ENCODE measurements at places on chromosomes 6 and 20.

- DNase-seq: peak; percentile 17
These were observed 654.5 kb upstream of the PTCHD4 start for GRCh38 chr6:48765352-48765961.

DNA sequence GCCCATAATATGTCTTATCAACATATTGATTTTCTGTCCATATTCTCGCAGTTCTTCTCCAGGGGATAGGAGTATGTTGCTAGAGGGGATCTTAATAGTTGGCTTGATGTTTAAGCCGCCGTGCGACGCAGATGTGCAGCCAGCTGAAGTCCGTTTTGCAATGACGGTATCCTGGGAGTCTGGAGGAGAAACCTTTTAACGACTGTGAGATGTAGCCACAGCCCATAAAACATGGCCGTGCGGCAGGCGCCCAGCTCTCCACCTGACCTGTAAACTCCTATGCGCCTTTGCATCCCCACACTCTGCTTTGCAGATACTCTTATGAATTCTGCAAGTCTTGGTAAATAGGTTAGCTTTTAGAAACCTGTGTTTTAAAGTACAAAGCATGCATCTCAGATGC, 36.9 kb downstream of the BMP6 start:
- DNase-seq: no peak

- DNase-seq: no peak
These were observed 915.0 kb downstream of the KIF16B start for GRCh38 chr20:15658295-15658694.

DNA sequence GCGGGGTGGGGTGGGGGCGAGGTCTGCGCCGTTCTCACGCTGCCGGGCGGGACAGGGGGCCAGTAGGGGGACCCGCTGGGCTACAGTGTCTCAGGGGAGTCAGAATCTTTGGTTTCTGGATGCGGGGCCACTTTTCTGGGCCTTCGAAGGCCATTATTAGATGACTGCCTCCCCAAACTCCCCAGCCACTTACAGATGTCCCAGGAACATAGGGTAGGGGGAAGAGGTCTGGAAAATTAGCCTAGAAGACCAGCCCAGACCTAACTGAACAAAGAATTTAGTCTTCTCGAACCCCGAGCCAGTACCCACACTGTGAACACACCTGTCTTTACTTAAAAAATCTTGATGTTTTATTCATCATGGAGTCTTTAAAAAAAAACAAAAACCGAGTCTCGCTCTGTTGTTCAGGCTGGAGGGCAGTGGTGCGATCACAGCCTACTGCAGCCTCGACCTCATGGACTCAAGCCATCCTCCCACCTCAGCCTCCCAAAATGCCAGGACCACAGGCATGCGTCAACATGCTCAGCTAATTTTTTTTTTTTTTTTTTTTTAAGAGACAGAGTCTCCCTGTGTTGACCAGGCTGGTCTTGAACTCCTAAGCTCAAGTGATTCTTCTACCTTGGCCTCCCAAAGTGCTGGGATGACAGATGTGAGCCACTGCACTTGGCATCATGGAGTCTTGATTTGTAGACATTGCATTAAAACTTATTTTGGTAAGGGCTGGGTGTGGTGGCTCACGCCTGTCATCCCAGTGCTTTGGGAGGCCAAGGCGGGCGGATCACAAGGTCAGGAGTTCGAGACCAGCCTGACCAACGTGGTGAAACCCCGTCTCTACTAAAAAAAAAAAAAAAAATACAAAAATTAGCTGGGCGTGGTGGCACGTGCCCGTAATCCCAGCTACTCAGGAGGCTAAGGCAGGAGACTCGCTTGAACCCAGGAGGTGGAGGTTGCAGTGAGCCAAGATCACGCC, 3.3 kb upstream of the SLC29A1 start:
- no peak for DNase-seq

DNA sequence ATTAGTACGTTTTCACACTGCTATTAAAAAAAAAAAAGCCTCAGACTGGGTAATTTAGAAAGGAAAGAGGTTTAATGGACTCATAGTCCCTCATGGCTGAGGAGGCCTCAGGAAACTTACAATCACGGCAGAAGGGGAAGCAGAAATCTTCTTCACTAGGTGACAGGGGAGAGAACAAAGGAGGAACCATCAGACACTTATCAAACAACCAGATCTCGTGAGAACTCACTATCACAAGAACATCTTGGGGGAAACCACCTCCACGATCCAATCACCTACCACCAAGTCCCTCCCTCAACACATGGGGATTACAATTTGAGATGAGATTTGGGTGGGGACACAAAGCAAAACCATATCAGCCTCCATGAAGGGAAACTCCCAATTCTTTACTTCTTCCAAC, 85.2 kb upstream of the MAFB start:
- DNase-seq: no peak

GRCh38 chr6:1436334-1437306, 47.2 kb downstream of the FOXF2 start:
- DNase-seq: peak; percentile 56

DNA sequence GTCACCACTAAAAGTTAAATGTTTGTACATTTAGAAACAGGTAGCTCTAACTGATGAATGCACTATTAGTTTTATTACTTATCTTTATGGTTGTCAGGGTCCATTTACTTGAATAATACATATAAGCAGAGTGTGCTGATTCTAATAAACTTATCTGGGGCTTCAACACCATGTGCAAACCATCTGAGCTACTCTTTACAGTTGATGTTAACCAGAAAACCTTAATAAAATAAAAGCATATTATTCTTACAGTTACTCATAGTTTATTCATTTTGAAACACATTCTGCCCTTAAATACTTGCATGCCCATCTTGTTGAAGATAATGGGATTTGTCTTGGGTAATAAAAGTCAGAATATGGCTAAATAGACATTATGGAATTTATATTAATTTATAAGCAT, 1042.2 kb downstream of the EPHA7 start:
- DNase-seq: no peak

DNA sequence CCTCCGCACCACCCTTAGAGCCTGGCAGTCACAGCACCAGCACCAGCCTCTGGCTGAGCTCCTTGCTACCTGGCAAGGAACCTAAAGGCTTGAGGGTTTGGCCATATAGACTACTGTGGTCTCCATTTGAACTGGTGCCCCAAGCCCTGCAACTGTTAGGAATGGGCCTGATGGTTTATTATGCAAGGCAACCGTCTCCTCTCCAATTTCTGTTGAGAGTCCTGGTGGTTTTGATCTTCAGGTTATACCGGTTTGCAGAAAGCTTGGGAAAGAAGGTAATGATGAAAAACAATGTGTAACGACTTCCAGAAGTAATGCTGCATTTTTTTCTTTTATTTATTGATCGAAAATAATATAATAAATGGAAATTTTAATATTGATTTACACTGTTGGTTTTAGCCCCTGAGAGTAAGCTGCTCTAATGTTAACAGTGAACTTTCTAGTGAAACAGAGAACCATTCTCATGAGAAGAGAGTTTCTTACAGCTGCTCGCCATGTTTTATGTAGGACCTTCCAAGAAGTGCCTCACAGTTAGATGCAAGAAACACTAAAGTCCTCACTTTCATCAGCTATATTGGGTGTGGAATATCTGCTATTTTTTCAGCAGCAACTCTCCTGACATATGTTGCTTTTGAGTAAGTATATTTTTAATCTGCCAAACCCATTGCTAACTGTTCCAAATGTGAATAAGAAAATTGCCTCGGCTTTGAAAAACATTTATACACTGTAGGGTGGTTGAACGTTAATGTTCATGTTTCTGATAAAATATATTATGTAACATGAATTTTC, 112.8 kb downstream of the ADGRG6 start:
- no peak for DNase-seq

Measured in activated CD4-positive, alpha-beta T cell treated with anti-CD3 and anti-CD28 coated beads, Interleukin-2, Interleukin-4, amounts not matched to agents 100 ng/mL and 50 ng/mL, durations not matched to agents 16 hours and 8 hours (primary cell).